ENCODE measurements at places on chromosomes 13 and 19.

DNA sequence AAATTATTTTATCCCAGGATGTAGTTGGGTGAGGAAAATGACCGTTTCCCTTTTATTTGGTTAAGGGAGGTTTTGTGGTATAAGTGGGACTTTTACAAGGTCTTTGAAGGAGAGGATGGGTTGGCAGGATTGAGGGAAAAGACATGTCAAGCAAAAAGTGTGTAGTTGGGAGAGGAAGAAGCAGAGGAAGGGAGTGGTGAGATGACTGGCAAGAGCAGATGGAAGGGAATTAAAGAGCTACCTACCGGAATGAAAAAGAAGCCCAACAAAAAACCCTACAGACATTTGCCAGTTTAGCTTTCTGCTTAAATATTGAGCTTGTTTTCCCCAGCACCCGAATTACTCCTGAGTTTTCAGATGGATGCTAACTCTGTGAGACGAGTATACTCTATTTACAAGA lies 19.6 kb downstream of the FRY start:
- DNase-seq: no peak

DNA sequence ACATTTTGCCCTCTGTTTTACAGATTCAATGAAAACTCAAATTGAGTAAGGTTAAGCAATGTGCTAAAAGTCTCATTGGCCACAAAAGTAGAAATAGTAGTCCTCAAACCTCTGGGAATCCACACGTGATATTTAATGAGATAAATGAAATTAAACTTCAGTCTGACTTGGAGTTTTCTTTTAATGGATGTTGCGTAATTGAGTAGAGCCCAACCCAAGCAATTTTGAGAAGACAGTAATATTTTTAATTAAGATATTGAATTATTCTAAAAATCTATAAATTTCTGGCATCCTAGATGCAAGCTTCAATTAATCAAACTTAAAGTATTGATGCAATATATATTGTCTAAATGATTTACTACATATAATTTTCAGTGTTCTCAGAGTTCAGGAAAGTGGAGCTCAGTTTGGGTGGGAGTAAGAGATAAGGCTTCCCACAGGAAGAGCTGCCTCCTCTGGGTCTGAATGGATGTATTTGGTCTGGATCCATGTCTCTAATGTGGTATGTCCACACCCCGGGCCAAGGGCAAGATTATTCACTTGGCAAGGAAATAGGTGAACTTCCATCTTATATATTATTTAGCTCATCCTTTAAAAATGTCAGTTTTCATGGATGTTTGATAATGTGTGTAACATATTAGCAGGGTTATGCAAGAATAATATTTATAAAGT lies 6.9 kb downstream of the MBNL2 start:
- DNase-seq: no peak

DNA sequence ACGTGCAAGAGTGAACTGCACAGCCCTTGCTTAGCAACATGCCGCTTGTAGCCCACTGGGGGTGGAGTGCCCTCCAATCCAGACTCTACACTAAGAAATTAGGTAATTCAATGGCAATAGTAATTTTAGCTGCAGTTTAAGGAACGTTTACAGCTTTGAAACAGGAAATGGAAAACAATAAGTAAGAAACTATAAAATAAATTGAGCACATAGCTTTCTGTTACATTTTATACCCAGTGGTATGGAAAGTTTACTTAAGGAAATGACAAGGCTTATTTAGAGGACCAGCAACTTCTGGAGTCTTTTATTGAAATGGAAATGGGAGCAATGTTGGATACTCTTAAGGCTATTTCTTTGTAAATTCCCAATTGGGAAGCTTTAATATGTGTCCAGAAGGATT lies 373.2 kb downstream of the KCNRG start:
- no peak for DNase-seq

GRCh38 chr19:13129384-13129783 lies 11.3 kb downstream of the NACC1 start:
- DNase-seq: no peak

DNA sequence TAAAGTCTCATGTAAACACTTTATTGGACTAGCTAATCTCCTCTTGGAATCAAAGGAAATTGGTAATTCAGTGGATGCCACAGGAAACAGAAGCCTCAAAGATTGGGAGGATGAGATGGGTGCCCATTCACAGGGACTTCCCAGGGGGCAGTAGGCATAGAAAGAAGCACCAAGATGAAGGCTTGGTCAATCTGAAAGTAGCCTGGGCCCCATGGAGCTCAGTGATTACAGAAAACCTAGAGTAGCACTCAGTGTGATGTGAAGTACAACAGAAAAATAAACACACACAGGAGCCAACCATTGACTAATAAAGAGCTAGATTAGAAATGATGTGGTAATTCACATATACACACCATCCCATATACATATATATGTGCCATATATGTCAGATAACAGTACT lies 560.6 kb downstream of the TBC1D4 start:
- DNase-seq: no peak

DNA sequence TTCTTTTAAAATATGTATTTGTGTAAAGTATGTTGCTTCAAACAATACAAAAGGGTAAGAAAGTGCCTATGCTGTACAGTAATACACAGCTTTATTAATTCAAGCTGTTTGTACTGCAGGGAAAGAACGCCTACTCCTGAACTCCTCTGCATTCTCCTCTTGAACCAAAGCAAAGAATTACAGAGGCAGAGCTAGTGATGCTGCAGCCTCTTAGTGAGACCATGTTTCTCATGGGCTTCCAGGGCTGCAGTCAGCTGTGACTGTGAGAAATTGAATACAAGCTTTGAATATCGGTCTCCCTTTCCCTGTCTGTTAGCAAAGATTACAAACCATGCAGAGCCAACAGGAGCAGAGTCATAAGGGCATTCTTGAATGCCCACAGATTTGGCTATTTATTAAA lies 248.5 kb downstream of the SLITRK1 start:
- no peak for DNase-seq

GRCh38 chr13:75762076-75762937 lies 126.2 kb downstream of the LMO7 start:
- peak; percentile 55 for DNase-seq

- no peak for DNase-seq
Observed at GRCh38 chr19:13887517-13887916, 10.6 kb downstream of the NANOS3 start.

DNA sequence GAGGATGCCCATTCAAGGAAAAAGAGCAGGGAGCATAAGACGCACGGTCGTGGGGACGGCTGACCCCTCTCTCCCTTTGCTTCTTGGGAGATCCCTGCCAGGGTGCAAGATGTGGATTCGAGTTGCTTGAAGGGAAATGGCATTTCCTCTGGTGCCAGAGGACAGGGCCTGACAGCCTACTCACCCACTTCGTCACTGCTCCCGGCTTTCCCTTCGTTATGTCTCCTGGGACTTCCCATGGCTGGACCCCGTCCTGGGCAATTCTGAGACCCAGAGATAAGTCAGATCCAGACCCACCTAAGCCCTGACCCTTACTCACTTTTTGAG lies 1.2 kb downstream of the TBC1D17 start:
- DNase-seq: no peak

DNA sequence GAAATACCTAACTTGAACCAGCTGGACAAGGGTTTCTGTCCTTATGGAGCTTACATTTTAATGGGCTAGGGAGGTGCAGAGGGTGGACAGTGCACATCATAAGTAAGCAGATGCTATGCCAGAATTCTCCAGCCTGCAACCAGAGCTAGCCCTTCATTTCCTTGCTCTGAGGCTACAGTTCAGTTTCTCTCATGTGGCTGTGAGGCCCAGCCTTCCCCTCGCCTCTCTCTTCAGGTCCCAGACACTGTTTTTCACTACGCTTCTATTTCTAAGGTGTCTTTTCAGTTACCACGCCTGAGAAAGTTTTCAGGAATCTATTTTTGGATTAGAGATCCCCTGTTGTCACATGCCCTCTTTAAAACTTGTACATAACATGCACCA lies 141.9 kb downstream of the PCCA start:
- no peak for DNase-seq

- no peak for DNase-seq
Observed at GRCh38 chr19:39444598-39445195, 685 bp upstream of the SUPT5H start.

- no peak for DNase-seq
Observed at GRCh38 chr13:94622344-94622743, 20.7 kb downstream of the GPR180 start.

DNA sequence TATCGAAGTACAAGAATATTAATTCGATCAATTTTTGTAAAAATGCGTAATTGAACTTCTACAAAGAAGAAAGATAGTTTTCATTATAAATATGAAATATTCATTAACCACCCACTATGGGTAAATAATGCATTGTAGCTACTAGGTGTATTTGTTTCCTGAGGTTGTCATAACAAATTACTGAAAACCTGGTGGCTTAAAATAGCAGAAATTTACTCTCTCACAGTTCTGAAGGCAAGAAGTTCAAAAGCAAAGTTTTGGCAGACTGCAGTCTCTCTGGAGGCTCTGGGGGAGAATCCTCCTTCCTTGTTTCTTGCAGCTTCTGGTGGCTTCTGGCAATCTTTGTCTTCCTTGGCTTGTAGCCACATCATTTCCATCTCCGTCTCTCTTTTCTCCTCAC lies 99.2 kb upstream of the MIR17HG start:
- DNase-seq: no peak

- no peak for DNase-seq
Observed at GRCh38 chr19:3413796-3414327, 47.5 kb downstream of the NFIC start.

- no peak for DNase-seq
Observed at GRCh38 chr13:60312851-60313505, 84.0 kb upstream of the TDRD3 start.

- peak; percentile 60 for DNase-seq
Observed at GRCh38 chr13:113145496-113145895, 13.0 kb upstream of the PROZ start.

DNA sequence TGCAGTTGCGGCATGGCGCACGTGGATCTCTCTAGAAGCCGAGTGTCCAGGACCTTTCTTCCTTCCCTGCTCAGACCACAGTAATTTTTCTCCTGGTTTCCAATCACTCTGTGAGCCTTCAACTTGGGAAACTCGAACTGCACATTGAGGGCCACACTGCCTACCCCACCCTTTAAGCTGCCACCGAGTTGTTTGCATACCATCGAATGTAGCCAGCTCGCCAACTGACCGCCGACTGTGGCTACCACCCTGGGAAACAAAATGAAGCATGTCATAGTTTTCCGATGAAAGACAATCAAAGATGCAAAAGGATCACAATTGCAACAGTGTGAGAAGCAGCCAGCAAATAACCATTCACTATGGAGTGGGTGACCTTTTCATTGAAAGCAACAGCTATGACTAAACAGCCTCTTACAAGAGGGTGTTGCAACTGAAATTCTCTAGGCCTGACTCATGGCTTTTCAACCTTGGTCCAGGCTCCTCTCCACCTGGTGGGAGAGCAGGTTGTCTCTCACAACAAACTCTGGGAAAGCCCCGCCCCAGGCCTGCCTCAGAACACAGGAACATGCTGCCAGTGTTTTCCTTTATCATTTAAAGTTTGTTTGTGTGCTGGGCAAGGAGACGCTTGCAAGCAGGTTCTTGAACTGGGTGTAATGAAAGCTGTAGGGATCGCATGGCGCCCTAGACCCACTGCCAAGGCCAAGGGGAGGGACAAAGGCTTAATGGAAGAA lies 141.7 kb upstream of the SERP2 start:
- peak; percentile 47 for DNase-seq

All from activated CD8-positive, alpha-beta T cell treated with anti-CD3 and anti-CD28 coated beads for 36 hours (primary cell).